ENCODE measurements at places on chromosomes 2 and 18. TPM values are rescaled to one million over a fixed set of nuclear protein-coding genes. Genes with fewer than 3 reads are reported as not detected.

- no peak for DNase-seq
These were observed 146.0 kb downstream of the RHBDD1 start for GRCh38 chr2:226981791-226982326.

- DNase-seq, result no peak
These were observed 150.5 kb downstream of the MYO5B start for GRCh38 chr18:50044402-50044801.

GRCh38 chr18:33584548-33585430 lies 6.8 kb downstream of the ASXL3 start:
- DNase-seq, result no peak

C2orf81 gene
- total RNA-seq, result 2.3 TPM

Measured in posterior vena cava (tissue), 2 donors.